ENCODE measurements at places on chromosomes 5 and 9.

DNA sequence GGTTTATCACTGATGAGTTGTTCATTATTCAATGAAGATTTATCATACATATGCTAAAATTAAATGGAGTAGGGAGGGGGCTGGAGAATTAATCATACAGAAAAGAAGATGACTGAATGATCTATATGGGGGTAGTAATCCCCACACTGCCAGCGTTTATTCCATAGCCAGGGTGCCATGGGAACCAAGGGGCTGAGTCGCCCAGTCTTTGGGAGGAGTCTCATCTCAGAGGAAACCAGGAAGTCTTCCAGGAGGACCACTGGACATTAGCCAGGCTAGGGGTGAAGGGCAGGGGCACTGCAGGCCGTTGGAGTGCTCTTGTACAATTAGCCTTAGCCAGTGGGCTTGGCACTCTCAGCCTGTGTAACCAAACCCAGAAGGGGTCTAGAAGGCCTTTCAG, 226.5 kb downstream of the ARL15 start:
- DNase-seq: no peak

- DNase-seq: no peak
These were observed 51.7 kb downstream of the ERGIC1 start for GRCh38 chr5:172885597-172886340.

DNA sequence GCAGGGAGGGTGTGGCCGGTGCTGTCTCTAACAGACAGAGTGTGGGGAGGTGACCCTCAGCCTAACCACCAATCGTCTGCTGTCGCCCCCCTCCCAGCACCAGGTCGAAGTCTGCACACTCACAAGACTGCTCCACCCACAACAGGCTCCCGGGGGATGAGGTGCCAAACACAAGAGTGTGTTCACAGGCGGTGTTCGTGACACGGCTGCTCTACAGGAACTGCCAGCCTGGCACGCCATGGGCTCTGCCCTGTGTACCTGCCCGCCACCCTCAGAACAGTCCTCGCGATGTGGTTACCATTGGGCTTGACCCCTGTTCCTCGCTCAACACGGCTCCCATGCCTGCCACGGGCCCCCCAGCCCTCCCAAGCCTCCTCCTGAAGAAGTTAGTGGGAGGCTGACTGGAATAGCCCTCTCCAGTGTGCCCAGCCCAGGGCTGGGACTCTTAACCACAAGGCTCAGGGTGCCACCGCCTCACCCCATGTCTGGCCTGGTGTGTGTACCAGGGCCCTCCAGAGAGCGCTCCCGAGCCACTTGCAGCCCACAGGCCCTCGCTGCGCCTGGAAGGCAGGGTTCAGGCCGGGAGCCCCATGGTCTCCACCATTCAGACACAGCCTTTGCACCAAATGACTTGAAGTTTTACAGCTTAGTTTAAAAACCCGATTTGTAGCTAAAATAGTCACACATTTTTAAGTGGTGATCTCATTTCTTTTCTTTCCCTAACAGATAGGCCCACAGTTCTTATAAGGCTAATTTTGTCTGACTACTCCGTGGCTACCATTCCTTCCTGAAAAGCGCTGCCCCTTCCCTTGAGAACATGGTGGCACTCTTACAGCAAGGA, 102.5 kb downstream of the CAMSAP1 start:
- DNase-seq: no peak

DNA sequence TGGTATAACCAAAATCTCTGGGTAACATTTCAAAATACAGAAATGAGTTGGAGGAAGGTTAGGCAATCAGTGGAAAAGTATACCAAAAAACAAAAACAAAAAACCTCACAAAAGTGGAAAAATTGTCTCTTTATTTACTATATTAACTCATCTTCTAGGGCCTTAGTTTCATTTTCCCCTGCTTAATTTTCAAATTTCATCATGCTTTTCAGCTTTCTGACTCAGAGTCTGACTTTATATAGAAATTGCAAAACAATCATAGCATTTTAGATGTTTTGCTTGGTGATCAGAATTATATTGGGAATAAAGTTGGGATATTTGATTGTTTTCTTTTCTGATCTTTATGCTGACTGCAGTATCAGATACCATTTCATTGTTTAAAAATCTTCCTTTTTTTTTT, 257.0 kb upstream of the PRR16 start:
- DNase-seq: no peak

GRCh38 chr9:132943651-132944293, 644 bp downstream of the TSC1 start:
- no peak for DNase-seq

GRCh38 chr5:134873494-134873893, 677 bp upstream of the TXNDC15 start:
- DNase-seq: no peak

GRCh38 chr5:63097286-63097685, 518.7 kb downstream of the LRRC70 start:
- no peak for DNase-seq

DNA sequence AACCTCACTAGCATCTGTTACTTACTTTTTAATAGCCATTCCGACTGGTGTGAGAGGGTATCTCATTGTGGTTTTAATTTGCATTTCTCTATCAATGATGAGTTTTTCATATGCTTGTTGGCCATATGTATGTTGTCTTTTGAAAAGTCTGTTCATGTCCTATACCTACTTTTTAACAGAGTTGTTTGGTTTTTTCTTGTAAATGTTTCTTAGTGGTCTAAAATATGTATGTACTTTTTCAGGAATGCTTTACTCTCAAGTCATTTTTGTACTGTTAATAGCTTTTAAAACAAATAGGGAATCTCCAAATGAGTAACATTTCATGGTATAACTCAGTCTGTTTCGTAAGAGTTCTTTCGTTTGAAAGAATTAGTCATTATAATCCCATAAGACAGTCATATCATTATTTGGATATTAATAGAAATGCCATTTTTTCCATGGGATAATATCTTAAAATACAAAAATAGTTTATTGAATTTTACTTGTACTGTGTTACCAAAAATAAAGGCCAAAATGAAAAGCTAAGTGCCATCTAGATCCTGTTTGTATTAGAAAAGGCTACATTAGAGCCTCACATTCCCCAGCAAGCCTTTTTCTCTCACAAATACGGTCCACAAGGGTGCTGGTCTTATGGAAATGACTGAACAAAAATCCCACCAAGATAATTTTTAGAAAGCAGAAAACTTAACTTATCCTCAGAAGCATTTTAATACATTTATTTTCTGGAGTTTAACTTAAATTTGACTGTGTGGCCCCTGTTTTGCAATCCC, 247.7 kb downstream of the PJA2 start:
- no peak for DNase-seq

DNA sequence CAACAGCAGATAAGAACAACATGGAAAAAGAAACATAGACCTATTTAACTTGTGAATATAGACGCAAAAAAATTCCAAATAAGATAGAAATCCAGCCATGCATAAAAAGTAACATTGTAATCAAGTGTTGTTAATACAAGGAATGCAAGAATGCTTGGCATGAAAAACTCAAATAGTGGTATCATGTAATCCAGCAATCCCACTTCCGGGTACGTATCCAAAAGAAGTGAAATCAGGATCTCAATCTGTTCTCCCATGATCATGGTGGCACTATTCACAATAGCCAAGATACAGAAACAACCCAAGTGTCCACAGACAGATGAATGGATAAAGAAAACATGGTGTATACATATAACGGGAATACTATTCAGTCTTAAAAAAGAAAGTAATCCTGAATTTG, 437.4 kb downstream of the ARHGEF28 start:
- DNase-seq: no peak

GRCh38 chr5:40906351-40906751, 2.9 kb upstream of the C7 start:
- no peak for DNase-seq

DNA sequence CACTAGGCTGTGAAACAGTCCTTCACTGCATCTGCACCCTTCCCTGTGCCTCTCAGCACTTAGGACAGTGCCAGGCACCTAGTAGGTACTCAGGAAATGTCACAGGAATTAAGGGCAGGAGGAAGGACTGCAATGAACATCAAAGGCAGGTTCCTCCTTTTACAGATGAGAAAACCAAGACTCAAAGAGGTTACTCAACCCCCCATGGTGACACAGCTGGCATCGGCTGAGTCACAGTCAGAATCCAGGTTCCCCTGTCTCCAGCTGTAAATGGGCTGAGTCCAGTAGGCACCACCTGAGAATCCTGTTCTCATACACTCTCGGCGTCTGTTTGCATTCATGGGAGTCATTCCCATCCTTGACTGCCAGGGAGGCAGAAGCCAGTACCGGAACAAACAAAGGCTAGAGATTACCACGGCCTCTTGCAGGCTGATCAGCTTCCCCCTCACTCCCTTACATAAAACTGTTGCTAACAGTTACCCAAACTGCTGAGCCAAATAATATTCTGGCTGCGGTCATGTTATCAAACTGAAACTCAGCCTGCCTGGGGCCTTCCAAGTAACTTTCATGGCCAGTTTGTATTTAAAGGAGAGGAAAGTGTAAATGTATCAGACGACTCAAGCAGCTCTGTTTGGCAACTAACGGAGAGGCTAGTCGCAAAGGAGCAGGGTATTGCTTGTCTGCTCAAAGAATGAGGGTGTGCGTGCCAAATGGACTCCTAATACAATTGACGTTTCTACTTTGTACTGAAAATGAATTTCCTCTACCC, 201.7 kb downstream of the PAPPA start:
- no peak for DNase-seq

DNA sequence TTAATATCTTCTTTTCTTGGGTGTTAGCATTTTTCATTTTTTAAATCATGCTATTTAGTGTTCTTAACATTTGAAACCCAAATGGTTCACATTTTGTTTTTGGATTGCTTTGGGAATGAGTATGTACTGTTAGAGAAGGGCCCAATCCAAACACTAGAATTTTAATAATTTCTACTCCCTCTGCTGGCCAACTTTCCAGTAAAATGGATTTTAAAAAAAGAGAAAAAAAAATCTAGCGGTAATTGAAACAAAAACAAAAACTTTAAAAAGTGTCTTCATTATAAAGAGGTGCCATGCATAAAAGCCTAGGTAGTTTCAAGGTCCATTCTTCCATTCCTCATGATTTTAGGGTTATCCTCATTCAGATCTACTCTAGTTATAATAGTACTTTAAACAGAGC, 32.1 kb upstream of the RICTOR start:
- DNase-seq: no peak

- no peak for DNase-seq
These were observed 115.9 kb downstream of the ACTBL2 start for GRCh38 chr5:57366744-57367143.

- DNase-seq: no peak
These were observed 4.8 kb upstream of the ST6GALNAC4 start for GRCh38 chr9:127921557-127922120.

- no peak for DNase-seq
These were observed 286.9 kb downstream of the PLK2 start for GRCh38 chr5:58172946-58173345.

- DNase-seq: no peak
These were observed 174.6 kb downstream of the RFK start for GRCh38 chr9:76219560-76220151.

Data from cortex of kidney (tissue), 1 donor.